ENCODE measurements at places on chromosomes 7 and 10.
A peak's percentile ranks its signal among the peaks of the same experiment; 100 is the strongest.

- no peak for DNase-seq
These were observed 148.2 kb upstream of the ETV1 start for GRCh38 chr7:14137676-14138075.

GRCh38 chr7:99254390-99254789, 18.2 kb upstream of the MYH16 start:
- no peak for DNase-seq

- no peak for DNase-seq
These were observed 94.2 kb downstream of the ARL5B start for GRCh38 chr10:18753312-18753895.

DNA sequence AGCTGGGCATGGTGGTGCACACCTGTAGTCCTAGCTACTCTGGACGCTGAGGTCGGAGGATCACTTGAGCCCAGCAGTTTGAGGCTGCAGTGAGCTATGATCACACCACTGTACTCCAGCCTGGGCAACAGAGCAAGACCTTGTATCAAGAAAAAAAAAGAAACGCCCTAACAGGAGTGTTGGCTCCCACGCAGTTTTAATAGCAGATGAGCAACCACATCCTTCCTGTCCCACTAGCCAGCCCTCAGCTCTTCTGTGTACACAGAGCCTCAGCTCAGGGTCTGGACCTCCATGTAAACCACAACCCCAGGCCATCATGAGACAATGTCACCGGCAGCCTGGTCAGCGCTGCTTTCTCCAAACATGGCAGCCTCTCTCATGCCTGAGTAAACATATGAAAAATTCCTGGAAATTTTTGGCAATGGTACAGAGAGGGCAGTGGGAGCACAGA, 108.2 kb downstream of the PIP4K2A start:
- no peak for DNase-seq

GRCh38 chr10:132845780-132846595, 60.0 kb upstream of the NKX6-2 start:
- DNase-seq = no peak

DNA sequence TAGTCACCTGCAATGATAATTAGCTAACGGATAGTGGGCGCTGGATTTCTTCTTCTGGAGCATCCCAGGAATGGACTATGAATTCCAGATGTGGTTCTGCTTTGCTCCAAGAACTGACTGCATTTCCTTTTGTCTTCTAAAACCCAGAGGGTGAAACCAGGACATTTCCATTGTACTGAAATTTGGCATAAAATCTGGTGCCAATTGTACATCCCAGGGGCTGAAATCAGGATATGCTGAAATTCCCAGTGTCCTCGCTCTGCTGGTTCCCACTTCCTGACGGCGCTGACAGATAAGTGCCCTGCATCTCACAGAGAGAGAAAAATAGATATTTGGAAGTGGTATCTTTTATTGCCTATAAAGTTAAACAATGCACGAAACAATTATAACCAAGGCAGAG, 31.9 kb downstream of the RBM20 start:
- no peak for DNase-seq

GRCh38 chr10:77049896-77050295, 587.7 kb downstream of the KCNMA1 start:
- DNase-seq = peak; percentile 73

- no peak for DNase-seq
These were observed 177.9 kb downstream of the TAX1BP1 start for GRCh38 chr7:27917774-27918314.

- DNase-seq = no peak
These were observed 210.6 kb downstream of the TCF7L2 start for GRCh38 chr10:113160641-113161040.

- DNase-seq = no peak
These were observed 161.1 kb upstream of the FRMD4A start for GRCh38 chr10:14491811-14492210.

DNA sequence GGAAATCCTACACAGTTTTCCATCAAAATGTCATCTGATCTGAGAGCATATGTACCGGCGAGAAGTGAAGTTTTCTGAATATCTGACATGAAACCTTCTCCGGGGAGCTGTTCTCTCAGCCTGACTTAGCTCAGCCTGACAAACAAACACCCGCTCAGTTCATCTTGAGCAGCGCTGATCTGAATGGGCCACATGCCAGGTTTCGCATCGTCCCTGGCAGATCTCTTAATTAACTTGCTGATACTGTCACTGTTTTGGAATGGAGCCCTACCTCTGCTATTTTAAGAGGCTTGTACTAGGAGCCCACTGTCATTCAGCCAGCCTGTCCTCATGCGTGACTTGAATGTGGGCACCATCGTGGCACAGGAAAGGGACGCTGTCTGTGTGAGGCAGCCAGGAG, 109.2 kb downstream of the STRA8 start:
- DNase-seq = no peak

GRCh38 chr10:104589871-104590270, 51.2 kb upstream of the SORCS3 start:
- peak; percentile 80 for DNase-seq

DNA sequence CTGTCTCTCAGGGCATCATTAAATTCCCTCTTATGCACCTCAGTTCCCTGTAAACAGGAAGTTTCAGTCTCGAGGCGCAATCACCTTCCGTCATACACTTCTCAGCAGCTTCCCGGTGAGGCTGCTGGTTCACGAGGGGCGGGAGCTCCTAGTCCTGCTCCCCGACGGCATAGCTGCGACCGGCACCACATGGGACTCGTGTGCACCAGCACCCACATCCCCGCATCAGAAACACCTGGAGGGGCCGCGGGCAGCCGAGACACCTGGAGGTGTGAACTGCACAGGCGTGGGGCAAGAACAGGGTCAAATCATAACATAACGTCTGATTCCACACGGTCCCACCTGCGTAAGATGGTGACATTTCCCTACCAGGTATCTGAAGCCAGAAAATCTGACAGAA, 52.7 kb downstream of the DIP2C start:
- DNase-seq = no peak

DNA sequence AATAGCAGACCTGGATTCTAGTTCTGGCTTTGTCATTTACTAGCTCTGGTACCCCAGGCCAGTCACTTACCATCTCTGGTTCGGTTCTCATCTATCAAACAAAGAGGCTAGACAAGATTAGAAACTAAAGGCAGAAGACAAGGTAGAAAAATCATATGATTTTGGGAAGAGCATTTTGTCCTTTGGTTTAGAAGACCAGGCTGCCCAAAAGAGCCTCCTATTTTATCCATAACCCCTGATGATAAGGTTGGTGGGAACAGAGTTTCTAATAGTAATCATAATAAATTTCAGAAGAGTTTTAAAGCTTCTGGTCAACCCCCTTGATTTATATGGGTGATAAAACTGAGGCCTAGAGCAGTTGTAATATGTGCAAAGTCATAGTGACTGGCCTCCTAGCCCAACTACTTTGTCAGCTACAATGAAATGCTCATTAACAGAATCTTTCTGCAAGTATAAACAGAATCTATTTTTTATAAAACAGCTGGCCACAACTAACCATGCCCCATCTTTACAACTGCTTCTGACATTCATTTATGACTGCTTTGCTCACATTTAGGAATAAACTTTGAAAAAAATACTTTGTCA, 23.4 kb downstream of the COX15 start:
- DNase-seq = no peak

DNA sequence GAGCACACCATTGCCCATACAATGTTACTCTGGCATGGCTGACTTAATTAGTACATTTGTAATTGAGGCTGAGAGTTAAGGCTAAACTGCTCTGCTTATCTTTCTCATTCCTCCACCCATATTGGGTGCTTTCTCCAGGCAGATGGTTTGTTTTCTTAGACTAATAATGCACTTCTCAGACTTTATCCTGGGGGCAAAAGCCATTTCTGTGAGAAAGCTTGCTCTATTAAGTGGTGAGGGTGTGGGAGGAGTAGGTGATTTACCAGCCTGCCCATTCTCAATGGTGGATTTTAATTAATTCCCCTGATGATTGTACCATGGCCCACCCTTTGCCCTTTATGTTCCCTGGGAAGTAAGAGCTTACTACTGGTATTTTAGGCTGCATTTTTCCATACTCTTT, 174.8 kb downstream of the FOXP2 start:
- DNase-seq = no peak

DNA sequence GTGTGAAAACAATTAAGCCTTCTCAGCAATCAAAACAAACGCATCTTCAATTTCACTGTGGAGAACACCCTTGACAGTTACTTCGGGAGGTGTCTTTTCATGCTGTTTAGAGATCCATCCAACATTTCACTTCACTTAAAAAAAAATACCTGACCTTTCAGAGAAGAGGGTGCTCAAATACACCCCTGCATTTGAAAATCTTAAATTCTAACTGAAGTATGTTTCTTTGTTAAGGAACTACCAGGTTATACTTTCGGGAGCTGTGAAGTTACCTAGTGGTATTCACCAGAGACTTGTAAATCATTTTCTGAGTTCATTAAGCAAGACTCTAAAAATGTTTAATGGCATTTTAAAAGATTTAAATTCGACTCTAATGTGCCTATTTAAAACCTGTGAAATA, 38.8 kb downstream of the CNPY1 start:
- no peak for DNase-seq

GRCh38 chr7:155715111-155715805, 70.8 kb downstream of the RBM33 start:
- DNase-seq = no peak

GRCh38 chr10:57972783-57973182, 294.9 kb downstream of the IPMK start:
- DNase-seq = no peak

- peak; percentile 90 for DNase-seq
These were observed 104.6 kb upstream of the PPIF start for GRCh38 chr10:79242620-79243152.

DNA sequence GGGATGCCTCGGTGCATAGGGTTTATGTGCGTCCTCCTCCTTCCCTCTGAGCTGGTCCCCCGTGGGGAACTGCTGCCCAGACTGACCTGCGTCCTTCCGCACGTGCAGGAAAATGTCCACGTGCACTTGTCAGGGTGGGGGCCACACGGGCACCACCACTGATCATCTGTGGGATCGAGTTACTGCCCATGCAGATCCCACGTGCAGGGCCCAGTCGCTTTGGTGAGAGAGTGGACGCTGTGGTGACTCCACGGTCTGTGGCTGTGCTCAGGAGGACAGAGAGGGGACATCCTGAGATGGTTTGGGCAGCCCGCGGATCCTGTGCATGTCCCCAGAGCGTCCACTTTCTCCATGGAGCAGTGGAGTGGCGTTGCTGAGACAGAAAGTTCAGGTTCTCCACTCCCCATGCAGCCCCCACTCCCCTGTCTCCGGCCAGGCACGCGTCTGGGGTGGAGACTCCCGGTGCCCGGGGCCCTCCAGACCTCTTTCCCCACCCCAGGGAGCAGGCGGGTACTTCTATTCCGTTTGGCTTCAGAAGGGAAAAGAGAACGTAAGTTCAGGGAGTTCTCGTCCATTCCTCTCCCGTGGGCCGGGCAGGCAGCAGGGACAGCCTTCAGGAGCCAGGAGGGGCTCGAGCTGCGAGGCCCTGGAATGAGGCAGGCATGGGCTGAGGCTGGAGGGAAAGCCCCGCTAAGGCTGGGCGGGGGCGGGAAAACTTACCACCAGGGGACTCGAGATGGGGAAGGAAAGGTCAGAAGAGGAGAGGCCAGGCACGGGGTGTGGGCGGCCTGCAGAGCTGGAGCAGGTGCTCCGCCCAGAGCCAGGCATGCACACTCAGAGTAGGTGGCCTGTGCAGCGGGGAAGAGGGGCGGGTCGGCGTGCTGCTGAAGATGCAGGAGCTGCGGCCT, 59.9 kb downstream of the EGFR start:
- DNase-seq = peak; percentile 54

GRCh38 chr7:118626739-118627138, 402.2 kb downstream of the ANKRD7 start:
- peak; percentile 22 for DNase-seq

- DNase-seq = no peak
These were observed 104.2 kb upstream of the CHST15 start for GRCh38 chr10:124197371-124198124.

- DNase-seq = no peak
These were observed 3.0 kb downstream of the ACHE start for GRCh38 chr7:100892364-100893317.

DNA sequence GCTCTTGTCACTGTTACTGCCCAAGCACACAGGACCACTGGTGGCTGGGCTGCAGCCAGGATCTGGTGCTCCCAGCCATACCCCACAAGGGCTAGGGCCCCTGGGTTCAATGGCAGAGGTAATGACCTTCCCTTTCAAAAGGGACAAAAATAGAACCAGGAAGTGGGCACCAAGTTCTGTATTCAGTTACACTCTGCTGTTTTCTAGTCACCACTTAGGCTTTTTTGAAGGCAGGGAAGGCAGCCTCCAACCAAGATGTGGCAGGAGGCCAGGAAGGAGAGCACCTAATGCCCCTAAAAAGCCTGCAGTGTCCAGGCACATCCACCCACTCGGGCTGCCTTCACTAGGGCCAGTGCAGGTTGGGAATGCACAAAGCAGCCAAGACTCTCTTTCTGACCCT, 47.8 kb downstream of the NOD1 start:
- no peak for DNase-seq

GRCh38 chr7:128662091-128662490, 10.0 kb upstream of the GARIN1A start:
- DNase-seq = no peak

DNA sequence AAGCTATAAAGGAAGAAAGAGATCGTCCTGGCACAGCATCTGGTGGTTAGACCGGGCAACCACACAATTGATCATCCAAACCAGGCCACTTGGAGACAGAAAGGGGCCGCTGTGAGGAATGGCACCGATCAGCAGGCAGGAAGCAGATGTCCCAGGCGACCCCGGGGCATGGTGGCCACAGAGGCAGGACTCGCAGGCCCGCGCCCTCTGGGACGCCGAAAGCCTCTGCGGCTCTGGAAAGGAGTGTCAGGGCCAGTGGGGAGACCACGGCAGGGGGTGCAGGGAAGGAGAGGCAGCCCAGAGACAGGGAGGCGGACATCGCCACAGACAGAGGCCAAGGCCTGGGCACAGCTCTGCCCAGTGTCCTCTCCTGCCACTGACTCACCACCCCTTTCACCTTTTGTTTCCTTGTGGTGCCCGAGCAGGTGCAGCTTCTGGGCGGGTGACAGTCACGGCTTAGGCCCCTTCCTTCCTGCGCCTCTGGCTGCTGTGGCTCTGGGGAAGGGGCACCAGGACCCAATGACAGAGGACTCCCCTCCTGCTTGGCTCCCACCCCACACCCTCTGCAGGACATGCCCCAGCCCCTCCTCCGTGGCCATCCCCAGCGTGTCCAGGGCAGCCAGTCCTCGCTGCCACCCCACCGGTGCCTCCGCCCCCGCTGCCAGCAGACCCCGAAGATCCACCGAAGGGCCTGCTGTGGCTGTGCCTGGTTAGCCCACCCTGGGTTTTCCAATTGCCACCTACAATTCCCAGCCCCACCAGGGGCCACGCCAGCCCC, 10.9 kb downstream of the STK32C start:
- DNase-seq = no peak

DNA sequence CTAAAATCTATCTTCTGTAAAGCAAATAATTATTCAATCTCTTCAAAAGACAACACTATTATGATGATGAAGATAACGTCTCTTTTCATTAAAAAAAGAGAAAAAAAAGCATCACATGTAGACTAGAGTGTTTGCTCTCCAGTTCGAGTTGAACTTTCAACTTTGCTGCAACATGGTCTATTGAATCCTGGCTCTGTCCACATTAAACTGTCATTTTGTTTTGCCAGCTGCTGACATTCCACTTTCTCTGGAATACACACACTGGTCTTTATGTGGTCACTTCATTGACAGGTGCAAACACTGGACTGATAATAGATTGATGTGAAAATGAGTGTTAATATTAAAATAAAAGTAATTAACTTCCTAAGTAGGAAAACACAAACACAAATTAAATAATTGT, 61.7 kb downstream of the PTF1A start:
- DNase-seq = no peak

- no peak for DNase-seq
These were observed 103.4 kb downstream of the TRRAP start for GRCh38 chr7:98981701-98982100.

- DNase-seq = no peak
These were observed 121.2 kb downstream of the WDFY4 start for GRCh38 chr10:48805848-48806247.
